ENCODE measurements at places on chromosomes 1 and 21. TPM values are rescaled to one million over a fixed set of nuclear protein-coding genes. Genes with fewer than 3 reads are reported as not detected.

DNA sequence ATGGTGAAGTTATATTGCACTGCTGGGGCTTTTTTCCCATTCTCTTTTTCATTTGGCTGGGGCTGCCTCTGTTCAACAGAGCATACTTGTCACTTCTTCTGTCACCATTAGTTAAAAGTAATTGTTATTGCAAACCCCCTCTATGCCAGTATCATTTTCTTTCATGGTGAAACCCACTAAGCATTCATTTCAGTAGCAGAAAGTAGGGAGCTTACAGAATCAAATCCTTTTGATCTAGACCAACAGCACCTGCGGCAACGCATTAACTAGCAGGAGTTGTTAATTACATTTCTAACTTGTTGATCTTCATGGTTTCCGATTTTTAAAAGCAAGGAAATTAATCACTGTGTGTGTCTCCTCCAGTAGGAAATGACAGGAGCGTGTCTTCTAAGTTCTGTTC, 15.0 kb downstream of the SMYD2 start:
- DNase-seq, result no peak

DNA sequence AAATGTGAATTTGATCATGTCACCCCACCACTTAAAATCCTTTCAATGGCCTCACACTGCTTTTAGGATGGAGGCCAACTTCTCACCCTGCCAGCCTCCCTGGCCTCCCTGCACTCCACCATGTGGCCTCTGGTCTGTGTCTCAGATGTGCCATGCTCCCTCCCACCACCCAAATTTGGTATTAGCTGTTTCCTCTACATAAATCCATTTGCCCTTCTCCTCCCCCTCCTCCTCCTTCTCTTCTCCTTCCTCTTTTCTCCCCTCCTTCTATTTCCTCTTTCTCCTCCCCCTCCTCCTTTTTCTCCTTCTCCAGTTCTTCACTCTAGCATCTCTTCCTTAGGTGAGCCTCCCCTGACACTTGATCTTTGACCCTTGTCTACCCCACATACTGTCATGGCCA, 16.7 kb upstream of the GUCA2B start:
- DNase-seq, result no peak

DNA sequence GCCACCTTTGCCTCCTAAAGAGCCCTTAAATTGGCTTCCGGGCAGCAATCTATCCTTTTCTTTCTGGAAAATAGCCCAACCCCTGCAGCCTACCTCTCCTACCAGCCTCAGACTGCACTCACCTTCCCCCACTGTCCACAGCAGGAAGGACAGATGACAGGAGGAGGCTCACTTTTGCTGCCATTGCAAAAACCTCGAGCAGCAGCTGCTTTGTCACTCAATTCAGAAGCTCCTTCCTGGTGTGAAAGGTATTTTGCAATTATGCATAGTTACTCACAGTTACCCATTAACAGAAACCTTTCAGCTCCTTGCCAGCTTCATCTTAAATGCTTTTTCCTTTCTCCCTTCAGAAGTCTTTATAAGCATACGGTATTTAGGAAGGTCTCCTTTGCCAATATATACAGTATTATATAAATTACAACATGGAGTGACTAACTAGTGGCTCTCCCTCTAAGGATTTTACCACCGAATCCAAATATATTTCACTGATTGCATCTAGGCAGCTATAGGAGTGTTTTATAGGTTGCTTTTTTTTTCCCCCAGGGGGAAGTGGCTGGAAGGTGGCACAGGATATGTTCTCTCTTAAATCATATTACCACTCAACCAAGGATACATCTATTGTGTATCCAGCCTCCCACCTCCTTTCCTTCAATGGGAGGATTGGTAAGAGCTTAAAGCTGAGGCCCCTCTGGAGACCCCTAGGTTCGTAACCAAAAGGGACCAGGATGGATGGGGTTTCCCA, 142.1 kb upstream of the IPO9 start:
- DNase-seq, result no peak

GRCh38 chr1:94672934-94673333, 131.4 kb upstream of the F3 start:
- DNase-seq, result no peak

GRCh38 chr1:61887931-61888564, 145.8 kb downstream of the PATJ start:
- no peak for DNase-seq

- DNase-seq, result peak; percentile 68
Observed at GRCh38 chr1:114310695-114311271, 157.1 kb upstream of the SYT6 start.

- no peak for DNase-seq
Observed at GRCh38 chr1:243658594-243659105, 191.4 kb downstream of the AKT3 start.

GRCh38 chr1:92921031-92922023, 39.9 kb downstream of the DIPK1A start:
- DNase-seq, result no peak

DNA sequence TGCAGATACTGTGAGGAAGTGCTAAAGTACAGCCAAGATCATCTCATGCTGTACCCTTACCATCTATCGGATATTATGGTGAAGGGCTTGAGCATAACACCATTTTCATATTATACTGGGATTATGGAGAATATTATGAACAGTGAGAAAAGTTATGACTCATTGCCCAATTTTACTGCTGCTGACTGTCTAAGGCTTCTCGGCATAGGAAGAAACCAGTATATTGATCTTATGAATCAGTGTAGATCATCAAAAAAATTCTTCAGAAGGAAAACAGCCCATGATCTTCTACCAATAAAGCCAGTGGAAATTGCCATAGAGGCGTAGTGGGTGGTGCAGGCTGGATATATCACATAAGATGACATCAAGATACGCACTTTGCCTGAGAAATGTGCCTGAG, 47.7 kb downstream of the PPIAL4G start:
- no peak for DNase-seq

DNA sequence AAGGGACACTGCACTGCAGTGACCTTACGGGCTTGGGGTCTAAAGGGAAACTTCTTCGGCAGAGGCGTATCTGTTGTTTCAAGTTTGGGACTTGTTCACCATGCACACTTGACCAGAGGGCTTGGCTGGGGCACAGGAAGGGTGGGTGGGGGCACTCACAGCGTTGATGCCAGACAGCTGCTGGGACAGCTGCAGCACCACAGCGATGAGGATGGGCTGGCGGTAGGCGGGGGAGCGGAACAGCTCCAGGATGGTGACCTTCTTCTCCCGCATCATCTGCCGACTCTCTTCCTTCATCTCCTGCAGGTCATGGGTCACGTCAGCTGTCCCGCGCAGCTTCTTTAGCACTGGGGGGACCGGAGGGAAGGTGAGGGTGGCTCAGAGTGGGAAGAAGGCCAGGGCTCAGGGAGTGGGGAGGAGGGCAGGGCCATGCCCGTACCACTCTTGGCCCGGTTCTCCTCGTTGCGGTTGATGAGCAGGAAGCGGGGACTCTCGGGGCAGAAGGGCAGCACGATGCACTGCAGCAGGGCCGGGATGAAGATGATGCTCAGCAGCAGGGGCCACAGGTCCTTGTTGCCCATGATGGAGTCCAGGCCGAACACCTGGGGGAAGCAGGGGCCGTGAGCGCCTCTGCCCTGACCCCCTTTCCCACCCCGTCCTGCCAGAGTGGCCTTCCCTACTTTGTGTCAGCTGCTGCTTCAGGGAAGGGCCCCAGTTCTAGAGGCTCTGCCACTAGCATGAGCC, 29.1 kb downstream of the SLC2A1 start:
- no peak for DNase-seq

- no peak for DNase-seq
Observed at GRCh38 chr1:22539510-22540118, 23.7 kb upstream of the EPHA8 start.

- DNase-seq, result no peak
Observed at GRCh38 chr1:2594641-2595131, 8.1 kb downstream of the PRXL2B start.

GRCh38 chr1:42847721-42848460, 1.5 kb downstream of the ZNF691 start:
- DNase-seq, result no peak

DNA sequence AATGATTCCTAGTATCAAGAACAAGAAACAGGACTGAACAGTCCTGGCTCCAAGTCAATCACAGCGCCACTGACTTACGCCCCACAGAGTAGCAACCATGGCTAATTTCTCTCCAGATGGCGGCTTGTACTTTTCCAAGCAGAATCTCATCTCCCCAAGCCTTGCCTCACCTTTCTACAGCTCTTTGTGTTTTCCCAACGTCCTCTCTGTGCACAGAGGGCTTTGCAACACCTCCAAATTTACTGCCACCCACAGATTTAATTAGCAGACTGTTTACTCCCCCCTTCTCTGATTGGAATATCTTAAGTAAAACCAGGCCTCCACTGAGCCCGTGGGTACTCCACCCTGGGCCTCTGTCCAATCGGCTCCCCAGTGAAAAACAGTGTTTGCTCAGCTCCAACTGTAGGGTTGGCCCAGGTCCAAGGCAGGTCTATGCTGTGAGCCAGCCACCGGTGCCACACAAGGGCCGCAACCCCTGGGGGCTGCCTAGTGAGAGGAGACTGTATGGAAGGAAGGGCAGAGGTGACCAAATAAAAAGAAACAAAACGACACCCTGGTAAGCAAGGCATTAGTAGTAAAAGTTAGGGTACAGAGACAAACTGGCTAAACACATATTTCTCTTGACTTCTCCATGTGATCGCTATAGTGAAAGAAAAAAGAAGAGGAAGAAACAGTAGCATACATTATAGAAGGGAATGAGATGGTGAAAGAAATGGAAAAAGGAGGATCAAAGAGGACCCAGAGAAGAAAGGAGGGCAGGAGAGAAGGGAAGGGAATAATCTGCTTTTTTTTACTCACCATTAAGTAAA, 128.4 kb upstream of the SOD1 start:
- no peak for DNase-seq

DNA sequence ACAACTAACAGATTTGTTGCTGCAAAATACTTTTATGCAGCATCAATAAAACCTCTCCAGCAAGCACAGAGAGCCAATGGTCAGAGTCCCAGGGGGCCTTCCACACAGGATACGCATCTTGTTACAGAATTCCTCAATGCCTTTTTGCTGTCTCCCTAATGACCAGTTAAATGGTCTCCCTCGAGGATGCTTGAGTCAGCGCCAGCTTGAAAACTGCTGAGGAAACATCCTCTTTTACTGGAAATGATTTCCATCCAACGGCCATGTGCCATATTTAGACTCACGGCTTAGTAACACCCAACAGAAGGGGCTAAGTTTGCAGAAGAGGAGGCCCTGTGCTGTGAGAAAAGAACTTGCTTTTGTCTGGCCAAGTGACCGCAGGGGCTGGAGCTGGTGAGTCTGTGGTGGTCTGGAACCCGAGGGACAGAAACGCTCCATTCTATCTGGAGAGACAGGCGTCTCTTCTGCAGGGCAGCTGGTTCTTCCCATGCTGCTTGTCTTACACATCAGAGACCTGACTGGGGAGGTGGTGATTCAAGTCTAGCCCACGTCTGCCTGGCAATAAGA, 496.4 kb downstream of the SETD4 start:
- peak; percentile 35 for DNase-seq

Gene CDA
- total RNA-seq, result not detected

Gene BMP8B
- 1.2 TPM for total RNA-seq

Gene DIO1
- total RNA-seq, result not detected

Gene HES4
- 25.5 TPM for total RNA-seq

Gene C1orf116
- total RNA-seq, result not detected

Gene DFFA
- total RNA-seq, result 36.7 TPM

All from MG63 (cell line).